ENCODE measurements at places on chromosomes 4 and X.

DNA sequence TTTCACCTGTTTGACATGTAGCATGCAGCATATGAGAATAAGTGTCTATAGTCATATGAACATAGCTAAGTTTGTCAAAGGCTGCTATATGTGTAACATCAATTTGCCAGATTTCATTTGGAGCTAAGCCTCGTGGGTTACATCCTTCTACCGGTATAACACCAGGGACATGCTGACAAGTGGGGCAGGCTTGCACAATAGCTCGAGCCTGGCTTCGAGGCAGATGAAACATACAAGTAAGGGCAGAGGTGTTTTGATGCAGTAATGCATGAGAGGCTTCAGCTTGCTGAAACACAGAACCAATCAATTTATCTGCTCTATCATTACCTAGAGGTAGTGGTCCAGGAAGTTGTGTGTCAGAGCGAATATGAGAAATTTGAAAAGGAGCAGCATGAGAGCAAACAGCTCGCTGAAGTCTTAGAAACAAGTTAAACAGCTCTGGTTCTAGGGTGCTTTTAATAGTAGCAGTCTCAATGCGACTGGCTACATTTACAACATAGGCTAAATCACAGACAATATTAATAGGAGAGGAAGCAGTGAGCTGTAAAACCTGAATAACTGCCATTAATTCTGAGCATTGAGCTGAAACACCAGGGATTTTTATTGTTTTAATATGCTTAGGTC, 14.9 kb upstream of the UGDH start:
- DNase-seq: no peak

DNA sequence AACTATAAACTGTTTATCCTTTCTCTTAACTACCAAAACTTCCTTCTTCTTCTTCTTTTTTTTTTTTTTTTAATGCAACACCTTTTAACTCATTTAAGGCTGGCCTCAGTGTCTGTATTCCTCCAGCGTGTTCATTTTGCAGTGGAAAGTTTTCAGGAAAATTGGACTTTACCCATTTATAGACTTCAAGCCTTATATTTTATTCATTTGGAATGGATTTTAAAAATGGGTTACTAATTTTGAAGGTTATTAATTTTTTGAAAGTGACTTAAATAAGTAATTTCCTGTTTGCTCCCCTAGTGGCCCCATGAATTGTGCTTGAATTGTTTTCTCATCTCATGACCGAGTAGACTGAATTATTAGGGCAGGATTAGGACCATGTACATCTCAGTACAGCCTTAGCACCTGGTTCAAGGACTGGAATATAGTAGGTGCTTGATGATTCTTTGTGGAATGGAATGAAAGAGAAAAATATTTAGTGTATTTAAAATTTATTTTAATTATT, 282.7 kb downstream of the ANKRD50 start:
- no peak for DNase-seq

DNA sequence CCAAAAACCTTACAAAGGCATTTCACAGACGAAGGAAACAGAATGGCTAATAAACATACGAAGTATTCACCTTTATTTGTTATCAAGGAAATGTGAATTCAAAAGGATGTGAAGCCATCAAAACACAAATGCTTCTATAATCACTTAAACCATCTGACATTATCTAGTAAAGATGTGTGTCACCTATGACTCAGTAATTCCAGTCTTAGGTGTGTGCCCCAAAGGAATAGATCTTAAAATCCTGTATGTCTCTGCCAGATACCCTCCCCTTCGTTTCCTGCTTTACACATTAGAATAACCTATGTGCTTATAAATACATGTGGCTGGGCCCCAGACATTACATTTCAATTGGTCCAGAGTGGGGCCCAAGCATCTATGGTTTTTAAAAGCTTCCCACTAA, 41.8 kb upstream of the CEP135 start:
- peak; percentile 16 for DNase-seq

DNA sequence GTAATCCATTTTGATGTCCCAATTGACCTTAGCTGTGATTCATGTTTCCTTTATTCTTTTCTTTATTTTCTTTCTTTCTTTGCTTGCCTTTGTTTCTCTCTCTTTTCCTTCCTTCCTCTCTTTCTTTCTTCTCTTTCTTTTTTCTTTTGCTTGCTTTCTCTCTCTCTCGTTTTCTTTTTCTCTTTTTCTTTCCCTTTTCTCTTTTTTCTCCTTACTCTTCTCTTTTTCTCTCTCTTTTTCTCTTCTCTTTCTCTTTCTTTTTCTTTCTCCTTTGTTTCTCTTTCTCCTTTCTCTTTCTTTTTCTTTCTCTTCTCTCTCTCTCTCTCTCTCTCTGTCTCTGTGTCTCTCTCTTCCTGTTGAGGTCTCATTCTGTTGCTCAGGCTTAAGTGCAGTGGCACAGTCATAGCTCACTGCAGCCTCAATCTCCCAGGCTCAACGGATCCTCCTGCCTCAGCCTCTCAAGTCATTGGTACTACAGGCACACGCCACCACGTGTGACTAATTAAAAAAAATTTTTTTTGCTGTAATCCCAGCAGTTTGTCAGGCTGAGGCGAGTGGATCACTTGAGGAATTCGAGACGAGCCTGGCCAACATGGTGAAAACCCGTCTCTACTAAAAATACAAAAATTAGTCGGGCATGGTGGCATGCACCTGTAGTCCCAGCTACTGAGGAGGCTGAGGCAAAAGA, 8.0 kb upstream of the DHRSX start:
- DNase-seq: no peak

DNA sequence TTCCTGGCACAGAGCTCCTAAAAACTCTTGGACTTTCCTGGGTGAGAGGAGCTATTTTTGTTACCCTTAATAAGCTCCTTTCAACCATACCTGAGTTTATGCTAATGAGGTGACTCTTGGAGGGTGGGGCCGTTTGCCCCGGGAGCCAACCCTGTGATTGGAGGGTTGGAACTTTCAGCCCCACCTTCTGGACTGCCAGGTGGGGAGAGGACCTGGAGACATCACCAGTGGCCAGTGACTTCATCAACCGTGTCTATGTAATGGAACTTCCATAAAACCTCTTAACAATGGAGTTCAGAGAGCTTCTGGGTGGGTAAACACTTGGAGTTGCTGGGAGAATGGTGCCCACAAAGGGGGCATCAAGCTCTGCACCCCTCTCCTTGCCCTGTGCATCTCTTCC, 17.9 kb upstream of the ENPP6 start:
- no peak for DNase-seq

All from LHCN-M2 (cell line).